Right hindlimb (tissue), 1 donor: ENCODE measurements at places on chromosomes 13 and 19.
A peak's percentile ranks its signal among the peaks of the same experiment; 100 is the strongest.

- no peak for DNase-seq
Measured at GRCh38 chr13:81568824-81569223, 1227.9 kb upstream of the SPRY2 start.

DNA sequence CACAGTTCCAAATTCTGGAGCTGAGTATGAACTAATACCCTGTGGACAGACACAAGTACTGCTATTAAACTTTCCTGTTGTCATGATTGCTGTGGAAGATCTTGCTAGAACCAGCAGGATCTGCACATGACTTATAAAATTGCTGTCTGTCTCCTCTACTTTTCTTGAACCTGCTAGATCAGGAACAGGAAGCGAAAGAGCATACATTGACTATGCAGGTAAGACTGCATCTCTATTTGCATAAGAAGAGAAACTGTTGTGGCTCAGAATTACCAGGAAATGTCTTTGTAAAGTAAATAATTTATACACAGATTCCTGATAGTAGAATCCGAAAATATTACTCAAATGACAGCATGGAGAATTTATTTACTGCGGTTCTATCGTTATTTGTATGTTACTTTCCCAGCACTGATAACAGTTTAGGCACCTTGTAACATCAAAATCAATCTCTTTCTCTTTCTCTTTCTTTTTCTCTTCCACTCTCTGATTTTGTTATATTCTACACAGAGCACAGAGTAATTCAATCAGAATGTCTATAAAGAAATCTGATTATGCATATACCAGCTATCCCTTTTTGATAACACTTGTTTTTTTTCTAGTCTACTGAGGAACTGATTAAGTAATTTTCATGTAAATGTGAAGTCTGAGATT lies 226.5 kb downstream of the MYO16 start:
- DNase-seq, result no peak

GRCh38 chr13:31945202-31945961 lies 86.2 kb upstream of the FRY start:
- peak; percentile 81 for DNase-seq

GRCh38 chr13:99105160-99105559 lies 95.5 kb upstream of the UBAC2 start:
- DNase-seq, result no peak

GRCh38 chr19:50565984-50566903 lies 2.0 kb downstream of the LRRC4B start:
- peak; percentile 55 for DNase-seq

DNA sequence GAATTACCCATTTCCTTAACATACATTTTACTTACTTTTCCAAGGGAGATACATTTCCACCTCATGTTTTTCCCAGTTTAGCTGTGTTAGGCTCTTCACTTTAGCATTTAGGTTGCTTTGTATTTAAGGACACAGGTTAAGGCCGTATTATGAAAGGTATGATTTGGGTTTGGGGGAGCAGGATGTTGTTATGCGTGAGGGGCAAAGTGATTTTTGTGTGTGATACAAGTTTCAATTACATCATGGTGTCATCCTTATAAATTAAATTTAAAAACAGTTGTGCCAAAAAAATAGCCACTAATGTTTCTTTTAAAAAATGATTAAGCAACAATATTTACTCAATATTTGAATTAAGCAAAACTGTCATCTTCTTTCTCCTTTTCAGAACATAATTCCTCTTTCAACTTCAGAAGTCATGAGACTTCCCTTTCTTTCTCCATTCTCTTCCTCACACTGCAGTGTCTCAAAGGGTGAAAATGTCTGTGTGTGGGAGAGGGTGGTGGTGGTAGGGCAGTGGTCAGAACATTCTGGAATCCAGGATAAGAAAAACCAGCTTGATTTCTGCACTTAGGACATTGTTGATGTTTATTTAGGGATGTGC lies 126.2 kb downstream of the KCNRG start:
- DNase-seq, result no peak

GRCh38 chr13:106680796-106681472 lies 113.0 kb upstream of the ARGLU1 start:
- no peak for DNase-seq

- DNase-seq, result no peak
Measured at GRCh38 chr19:29800100-29800825, 11.5 kb upstream of the CCNE1 start.

- DNase-seq, result no peak
Measured at GRCh38 chr13:113178070-113178895, 19.8 kb downstream of the PROZ start.

GRCh38 chr13:47673009-47673850 lies 327.8 kb downstream of the SUCLA2 start:
- DNase-seq, result no peak

- DNase-seq, result no peak
Measured at GRCh38 chr13:81394640-81395039, 1053.7 kb upstream of the SPRY2 start.

GRCh38 chr13:20616059-20616797 lies 49.3 kb downstream of the IFT88 start:
- DNase-seq, result no peak

DNA sequence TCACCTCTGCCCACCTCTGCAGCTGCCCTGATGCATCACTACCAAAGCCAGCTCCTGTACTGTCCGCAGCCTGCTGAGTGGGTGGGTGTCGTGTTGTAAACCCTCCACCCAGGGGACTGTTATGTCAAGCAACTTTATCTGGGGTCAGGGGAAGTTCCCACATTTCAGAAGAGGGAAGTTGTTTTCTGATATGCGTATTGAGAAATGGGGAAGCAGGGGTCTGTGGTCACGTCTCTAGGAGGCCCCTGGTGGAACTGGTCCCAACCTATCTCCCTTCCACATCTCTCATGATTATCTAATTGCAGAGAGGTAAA lies 31.2 kb downstream of the CLEC17A start:
- DNase-seq, result no peak

GRCh38 chr19:50646074-50646807 lies 3.0 kb upstream of the C19orf81 start:
- DNase-seq, result no peak

DNA sequence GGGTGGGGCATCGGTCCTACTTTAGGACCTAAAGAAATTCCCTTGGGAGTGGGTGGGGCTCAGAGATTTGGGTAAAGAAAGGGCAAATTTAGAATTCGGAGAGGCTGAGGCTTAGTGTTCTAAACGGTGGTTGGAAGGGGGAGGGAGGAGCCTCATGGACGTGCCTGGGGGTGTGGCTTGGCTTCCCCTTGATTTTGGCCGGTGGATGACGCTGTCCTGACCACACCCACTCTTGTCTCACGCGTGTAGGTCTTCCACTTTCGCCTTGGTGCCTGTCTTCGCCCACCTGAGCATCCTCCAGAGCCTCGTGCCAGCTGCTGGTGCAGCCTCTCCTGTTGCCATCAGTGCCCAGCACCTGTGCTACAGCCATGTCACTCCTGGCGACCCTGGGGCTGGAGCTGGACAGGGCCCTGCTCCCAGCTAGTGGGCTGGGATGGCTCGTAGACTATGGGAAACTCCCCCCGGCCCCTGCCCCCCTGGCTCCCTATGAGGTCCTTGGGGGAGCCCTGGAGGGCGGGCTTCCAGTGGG lies 1.2 kb upstream of the NUP62 start:
- DNase-seq, result peak; percentile 60

DNA sequence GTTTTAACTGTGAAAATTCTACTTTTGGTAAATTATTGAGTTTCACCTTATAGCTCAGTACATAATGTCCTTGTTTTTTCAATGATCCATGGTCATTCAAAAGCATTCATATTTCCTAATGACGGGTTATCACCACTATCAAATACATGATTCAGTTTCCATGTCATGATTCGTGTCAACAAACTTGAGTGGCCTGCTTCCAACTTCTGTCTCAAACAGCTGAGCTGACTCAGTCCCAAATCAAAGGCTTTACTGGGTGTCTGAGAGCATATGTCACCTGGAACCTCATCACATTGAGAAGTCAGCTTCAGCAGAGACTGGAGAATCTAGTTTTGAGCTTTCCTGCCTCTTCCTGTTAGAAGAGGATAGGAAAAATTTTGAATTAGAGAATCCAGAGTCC lies 40.3 kb upstream of the SGCG start:
- DNase-seq, result no peak

DNA sequence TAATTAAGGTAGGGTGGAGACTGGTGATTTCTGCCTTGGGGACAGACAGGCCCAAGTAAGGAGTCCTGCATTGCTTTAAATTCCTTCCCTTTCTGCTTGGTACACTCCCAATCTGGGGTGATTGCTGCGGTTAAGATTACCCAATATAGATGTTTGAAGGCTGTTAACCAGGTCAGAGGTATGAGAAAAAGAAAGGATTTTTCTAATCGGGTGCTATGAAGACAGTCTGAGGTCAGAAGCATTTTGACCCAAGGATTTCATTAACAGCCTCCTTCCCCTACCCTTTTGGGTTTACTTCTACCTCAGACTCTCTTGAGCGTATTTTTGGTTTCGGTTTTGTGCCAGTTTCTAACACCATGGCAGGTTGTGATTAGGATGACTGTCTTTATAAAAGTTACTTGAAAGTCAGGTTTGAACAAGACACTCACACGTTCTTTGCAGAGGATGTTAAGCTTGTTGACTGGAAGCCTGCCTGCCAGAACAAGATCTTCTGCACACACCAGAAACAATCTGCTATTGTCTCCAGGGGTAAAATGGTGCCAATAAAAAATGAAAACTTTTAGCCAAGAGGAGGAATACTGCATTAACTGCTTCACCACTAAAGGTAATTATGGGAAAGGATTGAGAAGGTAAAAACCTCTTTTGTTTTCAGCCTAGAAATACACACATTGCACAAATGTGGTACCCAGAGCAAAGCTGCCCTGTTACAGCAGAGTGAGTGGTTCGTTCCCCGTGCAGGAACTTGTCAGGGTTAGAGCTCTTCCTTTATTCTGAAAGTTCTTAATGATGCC lies 108.8 kb downstream of the NDFIP2 start:
- DNase-seq, result no peak

- no peak for DNase-seq
Measured at GRCh38 chr13:83794583-83794982, 87.7 kb downstream of the SLITRK1 start.

DNA sequence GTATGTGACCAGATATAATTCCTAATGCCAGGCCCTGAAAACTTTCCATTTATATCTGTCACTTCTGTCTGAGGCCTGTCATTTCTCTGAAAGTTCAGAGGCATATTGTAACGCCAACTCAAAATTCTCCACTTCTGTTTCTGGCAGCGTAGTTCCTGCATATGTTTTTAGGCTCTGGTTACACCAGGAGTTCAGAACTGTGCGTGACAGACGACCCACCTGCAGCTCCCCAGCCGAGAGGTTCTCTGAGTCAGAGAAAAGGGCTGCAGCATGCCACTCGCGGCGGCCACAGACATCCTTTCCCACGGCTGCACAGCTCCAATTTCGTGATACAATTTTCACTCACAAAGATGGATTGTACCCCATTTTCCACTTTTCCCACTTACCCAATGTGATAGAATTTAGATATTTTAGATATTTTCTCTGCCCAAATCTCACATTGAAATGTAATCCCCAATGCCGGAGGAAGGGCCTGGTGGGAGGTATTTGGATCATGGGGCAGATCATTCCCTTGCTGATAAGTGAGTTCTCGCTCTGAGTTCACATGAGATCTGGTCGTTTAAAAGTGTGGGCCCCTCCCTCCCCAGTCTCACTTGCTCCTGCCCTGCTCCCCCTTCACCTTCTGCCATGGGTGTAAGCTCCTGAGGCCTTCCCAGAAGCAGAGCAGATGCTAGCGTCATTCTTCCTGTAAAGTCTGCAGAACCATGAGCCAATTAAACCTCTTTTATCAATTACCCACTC lies 308.1 kb downstream of the LIG4 start:
- no peak for DNase-seq

- no peak for DNase-seq
Measured at GRCh38 chr19:3577723-3578344, 5.1 kb downstream of the HMG20B start.

GRCh38 chr19:14978161-14978776 lies 1.4 kb downstream of the SLC1A6 start:
- DNase-seq, result no peak

- no peak for DNase-seq
Measured at GRCh38 chr13:82879921-82880320, 1002.4 kb downstream of the SLITRK1 start.

DNA sequence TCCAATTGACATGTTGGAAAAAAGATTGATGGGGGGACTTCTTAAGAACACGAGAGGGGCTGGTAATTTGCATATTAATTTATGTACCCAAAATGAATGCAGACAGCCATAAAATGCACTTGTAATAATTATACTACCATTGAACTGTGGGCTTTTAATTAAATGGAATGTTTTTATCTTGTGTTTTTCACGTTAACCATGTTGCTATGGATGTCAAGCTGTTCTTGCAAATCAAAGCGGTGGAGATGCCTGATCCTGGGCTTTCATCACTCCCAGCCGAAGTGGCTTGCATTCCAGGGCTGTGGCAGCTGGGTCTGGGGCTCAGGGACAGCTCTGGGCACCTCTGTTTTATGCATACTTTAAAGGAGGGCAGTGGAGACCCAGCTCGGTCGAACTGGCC lies 179.4 kb upstream of the TMTC4 start:
- no peak for DNase-seq
